Activated CD4-positive, alpha-beta T cell treated with anti-CD3 and anti-CD28 coated beads, Interleukin-2, amount 10 ng/mL, durations not matched to agents 7 days and 5 days (primary cell): ENCODE measurements at places on chromosomes 5 and 9. TPM values are rescaled to one million over a fixed set of nuclear protein-coding genes. Genes with fewer than 3 reads are reported as not detected.

Gene PSIP1
- total RNA-seq, result 169 TPM

- no peak overlapping the region for H3K27ac ChIP-seq
- no peak overlapping the region for H3K4me3 ChIP-seq
- H3K27me3 ChIP-seq, result no peaks in the 10 kb centered on the region
- H3K36me3 ChIP-seq, result peaks cover 20% of the 10 kb centered on the region
These were observed 14.1 kb downstream of the NDUFA8 start for GRCh38 chr9:122145592-122145863.

GRCh38 chr5:93592883-93593282, 9.9 kb downstream of the NR2F1 start:
- no peak overlapping the region for H3K4me3 ChIP-seq
- peaks cover 89% of the 10 kb centered on the region for H3K27me3 ChIP-seq
- H3K27ac ChIP-seq, result no peak overlapping the region
- no peak for DNase-seq
- peaks cover 10% of the 10 kb centered on the region for H3K36me3 ChIP-seq
- H3K4me1 ChIP-seq, result peaks cover 11% of the 10 kb centered on the region

GRCh38 chr9:127132921-127133647, 10.6 kb upstream of the ANGPTL2 start:
- no peak overlapping the region for H3K27ac ChIP-seq
- H3K27me3 ChIP-seq, result peaks cover 2% of the 10 kb centered on the region
- no peaks in the 10 kb centered on the region for H3K36me3 ChIP-seq
- H3K4me3 ChIP-seq, result no peak overlapping the region
- no peaks in the 10 kb centered on the region for H3K4me1 ChIP-seq

DNA sequence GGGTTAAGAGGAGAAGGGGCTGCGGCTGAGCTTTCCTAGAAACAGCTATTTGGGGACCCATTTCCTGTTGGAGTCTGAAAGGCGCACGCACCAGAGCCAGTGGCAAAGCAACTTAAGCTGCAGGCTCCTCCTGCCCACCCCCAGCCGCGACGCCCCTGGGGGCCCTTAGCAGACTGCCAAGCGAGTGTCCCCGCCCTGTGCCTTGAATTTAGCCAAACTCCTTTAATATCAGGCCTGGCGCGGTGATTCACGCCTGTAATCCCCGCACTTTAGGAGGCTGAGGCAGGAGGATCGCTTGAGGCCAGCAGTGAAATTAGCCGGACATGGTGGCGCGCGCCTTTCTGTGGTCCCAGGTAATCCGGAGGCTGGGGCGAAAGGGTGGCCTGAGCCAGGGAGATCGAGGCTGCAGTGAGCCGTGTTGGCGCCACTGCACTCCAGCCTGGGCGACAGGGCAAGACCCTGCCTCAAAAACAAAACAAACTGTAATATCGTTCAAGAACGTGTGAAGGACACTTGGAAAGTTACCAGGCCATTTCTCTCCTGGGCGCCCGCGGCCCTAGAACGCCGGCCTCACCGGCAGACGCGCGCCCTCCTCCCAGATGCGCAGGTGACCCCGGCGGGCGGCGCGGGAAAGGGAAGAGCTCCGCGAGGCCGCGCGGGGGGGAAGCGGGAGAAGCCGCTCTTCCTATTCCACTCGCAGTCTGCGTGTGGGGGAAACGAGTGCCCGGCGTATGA, 1.0 kb upstream of the F2R start:
- peak overlapping the region; percentile 84 for H3K27ac ChIP-seq
- H3K4me1 ChIP-seq, result peaks cover 49% of the 10 kb centered on the region
- peak overlapping the region; percentile 79 for H3K4me3 ChIP-seq
- DNase-seq, result no peak

Gene ZBTB26
- 7.3 TPM for total RNA-seq
